ENCODE measurements at places on chromosomes 12 and 14. TPM values are rescaled to one million over a fixed set of nuclear protein-coding genes. Genes with fewer than 3 reads are reported as not detected.

- H3K36me3 ChIP-seq: no peaks in the 10 kb centered on the region
- peaks cover 3% of the 10 kb centered on the region for H3K4me1 ChIP-seq
- no peak overlapping the region for H3K27ac ChIP-seq
- H3K4me3 ChIP-seq: peak overlapping the region; percentile 70
- H3K27me3 ChIP-seq: peaks cover 70% of the 10 kb centered on the region
These were observed 610 bp downstream of the C14orf132 start for GRCh38 chr14:96039633-96040311.

- no peak overlapping the region for H3K4me3 ChIP-seq
- H3K36me3 ChIP-seq: no peaks in the 10 kb centered on the region
- no peak overlapping the region for H3K27ac ChIP-seq
- H3K4me1 ChIP-seq: peaks cover 23% of the 10 kb centered on the region
- peaks cover 88% of the 10 kb centered on the region for H3K27me3 ChIP-seq
These were observed 38.5 kb downstream of the PTGER2 start for GRCh38 chr14:52352569-52352968.

- H3K4me1 ChIP-seq: no peaks in the 10 kb centered on the region
- H3K27ac ChIP-seq: no peak overlapping the region
- H3K36me3 ChIP-seq: no peaks in the 10 kb centered on the region
- no peak overlapping the region for H3K4me3 ChIP-seq
- H3K27me3 ChIP-seq: no peaks in the 10 kb centered on the region
These were observed 7.3 kb upstream of the FAM234B start for GRCh38 chr12:13036881-13037280.

- H3K4me3 ChIP-seq: no peak overlapping the region
- H3K36me3 ChIP-seq: no peaks in the 10 kb centered on the region
- DNase-seq: peak; percentile 34
- peak overlapping the region; percentile 66 for H3K27ac ChIP-seq
- no peaks in the 10 kb centered on the region for H3K27me3 ChIP-seq
These were observed 107.3 kb downstream of the PPP2R5E start for GRCh38 chr14:63435838-63436237.

GRCh38 chr14:67010602-67011001 lies 178.6 kb upstream of the GARIN2 start:
- H3K36me3 ChIP-seq: no peaks in the 10 kb centered on the region
- no peak overlapping the region for H3K27ac ChIP-seq
- H3K4me1 ChIP-seq: no peaks in the 10 kb centered on the region
- no peak for DNase-seq

DNA sequence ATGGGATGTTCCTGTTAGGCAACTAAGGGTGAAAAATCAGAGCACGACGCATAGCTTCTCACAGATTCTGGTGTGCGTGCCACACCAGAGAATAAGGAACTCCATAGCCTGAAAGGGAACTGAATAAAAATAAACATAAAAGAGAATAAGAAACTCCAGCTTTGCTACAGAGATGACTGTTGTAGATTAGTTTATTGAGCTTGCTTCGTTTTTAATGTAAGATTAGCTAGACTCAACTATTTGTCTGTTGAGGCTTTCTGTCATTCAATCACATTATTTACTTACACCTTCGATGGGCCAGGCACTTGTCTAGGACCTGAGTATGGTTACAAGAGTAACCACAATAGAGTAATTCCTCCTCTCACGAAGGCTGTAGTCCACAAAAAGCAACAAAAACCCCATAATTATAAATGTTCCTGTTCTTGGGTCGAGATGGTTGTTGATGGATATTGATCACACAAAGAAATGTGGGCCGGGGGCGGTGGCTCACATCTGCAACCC lies 807 bp upstream of the ZCCHC8 start:
- H3K27ac ChIP-seq: peak overlapping the region; percentile 97
- no peak overlapping the region for H3K4me3 ChIP-seq
- peaks cover 10% of the 10 kb centered on the region for H3K4me1 ChIP-seq
- H3K36me3 ChIP-seq: no peaks in the 10 kb centered on the region

DNA sequence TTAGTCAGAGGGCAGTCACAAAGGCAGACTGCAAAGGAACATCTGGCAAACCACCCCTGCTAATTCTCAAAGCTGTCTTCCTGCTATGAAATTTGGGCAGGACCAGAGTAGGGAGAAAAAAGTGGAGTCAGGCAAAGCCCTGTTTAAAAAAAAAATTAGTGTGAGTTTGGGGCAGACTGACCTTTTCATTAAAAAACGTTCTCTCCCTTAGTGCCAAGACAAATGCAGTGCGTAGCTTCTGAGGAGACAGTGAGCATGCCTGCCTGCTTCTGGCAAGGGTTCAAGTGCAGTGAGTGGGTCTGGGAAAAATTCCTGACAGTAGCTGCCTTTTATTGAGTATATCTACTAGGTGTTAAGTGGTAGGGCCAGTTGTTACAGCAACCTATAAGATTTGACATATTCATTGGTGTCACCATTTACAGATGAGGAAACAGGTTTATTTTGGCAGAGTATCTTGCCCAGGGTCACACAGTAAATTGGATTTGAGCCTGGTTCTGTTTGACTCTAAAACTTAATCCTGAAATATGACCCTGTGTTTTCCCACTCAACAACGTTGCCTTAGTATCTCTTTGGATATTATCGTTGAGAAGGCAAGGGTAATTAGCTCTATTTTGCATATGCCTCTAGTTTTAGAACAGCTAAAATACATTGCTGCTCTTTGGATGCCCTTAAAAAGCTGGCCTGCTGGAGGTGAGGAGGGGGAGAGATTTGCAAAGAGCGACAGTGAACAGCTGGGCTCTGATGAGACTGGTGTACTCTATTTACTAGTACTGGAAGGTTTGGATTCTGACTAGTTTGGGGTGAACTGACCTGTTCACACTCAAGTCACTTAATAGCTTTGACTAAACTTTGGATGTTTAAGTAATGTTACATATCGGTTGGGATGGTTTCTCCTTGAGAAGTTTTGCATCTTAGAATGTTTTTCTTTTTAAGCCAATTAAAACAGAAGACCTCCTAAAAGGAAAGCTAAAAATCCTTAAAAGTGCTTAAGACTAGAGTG lies 72.8 kb downstream of the PAPOLA start:
- no peaks in the 10 kb centered on the region for H3K36me3 ChIP-seq
- H3K27ac ChIP-seq: no peak overlapping the region
- H3K4me1 ChIP-seq: peaks cover 14% of the 10 kb centered on the region

DNA sequence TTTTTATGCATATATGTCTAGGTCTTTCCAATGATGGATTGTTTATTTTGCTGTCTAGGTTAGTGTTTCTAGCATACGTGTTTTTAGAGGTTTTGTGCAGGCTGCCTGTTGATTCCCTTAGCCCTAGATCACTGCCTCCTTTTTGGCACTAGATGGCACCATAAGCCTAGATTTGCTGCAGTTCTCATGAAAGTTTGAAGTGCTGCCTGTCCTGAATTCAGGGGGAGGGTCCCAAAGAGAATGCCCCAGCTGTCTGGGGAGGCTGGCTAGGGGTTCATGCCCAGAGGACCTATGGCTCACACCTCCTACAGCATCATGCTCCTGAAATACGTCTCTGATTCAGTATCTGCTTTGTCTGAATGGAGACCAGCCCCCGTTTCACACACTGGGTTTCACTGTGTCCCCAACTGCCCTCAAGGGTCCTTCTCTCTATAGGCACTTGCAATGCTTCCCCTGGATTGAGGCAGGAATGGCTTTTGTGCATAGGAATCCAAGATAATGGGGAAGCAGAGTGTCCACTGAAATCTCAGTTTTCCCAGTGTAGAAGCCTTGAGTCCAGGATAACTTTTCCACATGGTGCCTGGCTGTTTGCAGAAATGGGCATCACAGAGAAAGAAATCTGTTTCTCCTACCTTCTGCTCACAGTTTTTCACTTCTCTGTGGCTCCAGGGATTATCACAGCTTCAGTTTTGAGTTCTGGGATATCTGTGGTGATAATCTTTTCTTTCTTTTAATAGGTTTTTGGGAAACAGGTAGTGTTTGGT lies 14.2 kb upstream of the TXNRD1 start:
- H3K36me3 ChIP-seq: no peaks in the 10 kb centered on the region
- peak; percentile 47 for DNase-seq
- no peaks in the 10 kb centered on the region for H3K27me3 ChIP-seq
- H3K4me1 ChIP-seq: no peaks in the 10 kb centered on the region

GRCh38 chr12:115374480-115375185 lies 690.7 kb upstream of the TBX3 start:
- no peak overlapping the region for H3K27ac ChIP-seq
- no peaks in the 10 kb centered on the region for H3K36me3 ChIP-seq
- DNase-seq: no peak
- no peak overlapping the region for H3K4me3 ChIP-seq
- H3K4me1 ChIP-seq: no peaks in the 10 kb centered on the region

GRCh38 chr12:49296034-49296835 lies 1.3 kb downstream of the PRPH start:
- H3K27me3 ChIP-seq: peaks cover 69% of the 10 kb centered on the region
- peak overlapping the region; percentile 25 for H3K4me3 ChIP-seq
- peaks cover 22% of the 10 kb centered on the region for H3K4me1 ChIP-seq
- no peaks in the 10 kb centered on the region for H3K36me3 ChIP-seq
- no peak for DNase-seq
- H3K27ac ChIP-seq: no peak overlapping the region

GRCh38 chr12:65970821-65971220 lies 146.5 kb downstream of the HMGA2 start:
- no peaks in the 10 kb centered on the region for H3K4me1 ChIP-seq
- H3K27me3 ChIP-seq: no peaks in the 10 kb centered on the region
- no peak overlapping the region for H3K27ac ChIP-seq
- no peak for DNase-seq
- H3K36me3 ChIP-seq: no peaks in the 10 kb centered on the region

DNA sequence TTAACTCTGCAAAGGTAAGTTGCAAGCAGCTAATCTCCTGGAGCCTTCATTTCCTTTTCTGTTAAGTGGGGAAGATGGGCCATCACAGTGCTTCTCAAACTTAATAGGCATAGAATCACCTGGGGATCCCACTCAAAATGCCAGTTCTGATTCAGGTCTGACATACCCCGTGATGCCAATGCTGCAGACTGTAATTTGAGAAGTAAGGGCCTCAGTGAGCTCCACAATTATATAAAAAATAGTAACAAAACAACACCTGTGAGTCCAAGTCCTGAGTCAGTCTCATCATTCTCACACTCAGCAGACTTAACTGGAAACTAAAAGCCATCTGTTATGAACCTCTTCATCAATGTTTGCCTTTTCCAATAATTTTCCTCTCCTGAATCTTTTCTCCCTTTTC lies 10.8 kb upstream of the PSMA6 start:
- peaks cover 10% of the 10 kb centered on the region for H3K36me3 ChIP-seq
- H3K4me1 ChIP-seq: no peaks in the 10 kb centered on the region
- DNase-seq: no peak
- H3K27me3 ChIP-seq: no peaks in the 10 kb centered on the region
- no peak overlapping the region for H3K4me3 ChIP-seq

GRCh38 chr14:56138928-56139327 lies 20.7 kb downstream of the PELI2 start:
- no peak for DNase-seq
- H3K27ac ChIP-seq: no peak overlapping the region
- H3K4me3 ChIP-seq: no peak overlapping the region
- no peaks in the 10 kb centered on the region for H3K36me3 ChIP-seq

GRCh38 chr14:20934148-20934762 lies 21.0 kb upstream of the RNASE2 start:
- H3K27me3 ChIP-seq: peaks cover 14% of the 10 kb centered on the region
- H3K4me3 ChIP-seq: no peak overlapping the region
- no peak overlapping the region for H3K27ac ChIP-seq
- H3K4me1 ChIP-seq: no peaks in the 10 kb centered on the region
- no peaks in the 10 kb centered on the region for H3K36me3 ChIP-seq

GRCh38 chr12:27060740-27061139 lies 21.6 kb downstream of the C12orf71 start:
- H3K4me3 ChIP-seq: no peak overlapping the region
- H3K27ac ChIP-seq: no peak overlapping the region
- no peaks in the 10 kb centered on the region for H3K4me1 ChIP-seq
- no peaks in the 10 kb centered on the region for H3K36me3 ChIP-seq

GRCh38 chr12:71208053-71208685 lies 50.4 kb upstream of the TSPAN8 start:
- no peak overlapping the region for H3K27ac ChIP-seq
- DNase-seq: no peak
- H3K4me3 ChIP-seq: no peak overlapping the region
- no peaks in the 10 kb centered on the region for H3K36me3 ChIP-seq
- no peaks in the 10 kb centered on the region for H3K27me3 ChIP-seq

DNA sequence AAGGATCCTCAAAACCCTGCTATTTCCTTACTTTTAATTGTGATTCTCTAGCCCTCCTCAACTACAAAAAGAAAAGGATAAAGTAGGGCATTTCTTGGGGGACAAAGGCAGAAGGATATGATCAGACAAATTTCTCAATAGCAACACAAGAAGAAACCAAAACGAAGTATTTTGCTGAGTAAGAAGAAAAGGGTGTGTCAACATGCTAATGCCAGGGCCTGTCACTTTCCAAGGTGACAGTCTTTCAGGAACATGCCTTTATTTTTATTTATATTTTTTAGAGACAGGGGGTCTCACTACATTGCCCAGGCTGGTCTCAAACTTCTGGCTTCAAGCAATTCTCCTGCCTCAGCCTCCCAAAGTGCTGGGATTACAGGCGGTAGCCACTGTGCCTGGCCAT lies 39.8 kb downstream of the CBX5 start:
- DNase-seq: no peak
- H3K4me1 ChIP-seq: no peaks in the 10 kb centered on the region
- no peak overlapping the region for H3K4me3 ChIP-seq

- no peak overlapping the region for H3K27ac ChIP-seq
- no peaks in the 10 kb centered on the region for H3K27me3 ChIP-seq
- no peaks in the 10 kb centered on the region for H3K36me3 ChIP-seq
- DNase-seq: no peak
These were observed 11.0 kb upstream of the MTERF2 start for GRCh38 chr12:106997916-106998315.

DNA sequence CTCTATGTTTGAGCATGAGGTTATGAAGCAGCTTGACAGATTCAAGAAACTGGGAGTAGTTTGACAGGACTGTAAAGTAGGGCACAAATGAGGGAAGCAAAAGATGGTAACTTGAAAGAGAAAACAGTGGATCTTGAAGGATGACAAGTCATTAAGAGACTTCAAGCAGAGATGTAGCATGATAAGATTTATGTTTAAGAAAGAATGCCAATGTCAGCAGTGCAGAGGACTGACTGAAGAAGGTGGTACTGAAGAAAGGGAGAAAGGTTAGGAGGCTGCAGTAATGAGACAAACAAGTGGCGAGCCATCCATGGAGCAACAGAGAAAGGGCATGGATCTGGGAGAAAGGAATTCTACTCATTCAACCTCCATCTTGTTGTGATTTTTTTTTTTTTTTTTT lies 120.2 kb upstream of the RAP1B start:
- no peak for DNase-seq
- no peak overlapping the region for H3K27ac ChIP-seq
- H3K27me3 ChIP-seq: no peaks in the 10 kb centered on the region
- no peaks in the 10 kb centered on the region for H3K36me3 ChIP-seq
- no peak overlapping the region for H3K4me3 ChIP-seq

DNA sequence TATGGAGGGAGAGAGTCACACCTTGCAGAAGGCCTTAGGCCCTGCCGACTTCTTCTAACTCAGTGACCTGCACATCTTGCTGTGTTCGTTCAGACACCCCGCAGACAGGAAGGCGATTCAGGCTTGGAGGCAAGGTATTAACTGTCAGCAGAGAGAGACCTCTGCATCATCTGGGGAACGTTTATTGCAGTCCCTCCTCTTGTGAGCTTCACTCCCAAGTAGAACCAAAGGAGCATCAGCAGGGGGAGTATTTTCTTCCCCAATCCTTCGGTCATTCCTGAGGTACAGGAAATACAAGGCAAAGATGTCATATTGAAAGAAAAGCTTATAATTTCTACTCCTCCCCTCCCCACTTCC lies 217.9 kb downstream of the CRADD start:
- H3K36me3 ChIP-seq: no peaks in the 10 kb centered on the region
- no peak overlapping the region for H3K4me3 ChIP-seq
- peak overlapping the region; percentile 78 for H3K27ac ChIP-seq
- peaks cover 43% of the 10 kb centered on the region for H3K4me1 ChIP-seq
- no peaks in the 10 kb centered on the region for H3K27me3 ChIP-seq

RNFT2 gene
- polyA plus RNA-seq: 2.0 TPM

GRIN2B gene
- 0.01 TPM for polyA plus RNA-seq

ARF6 gene
- 11.0 TPM for polyA plus RNA-seq
